ENCODE measurements at places on chromosomes 3 and 15.

DNA sequence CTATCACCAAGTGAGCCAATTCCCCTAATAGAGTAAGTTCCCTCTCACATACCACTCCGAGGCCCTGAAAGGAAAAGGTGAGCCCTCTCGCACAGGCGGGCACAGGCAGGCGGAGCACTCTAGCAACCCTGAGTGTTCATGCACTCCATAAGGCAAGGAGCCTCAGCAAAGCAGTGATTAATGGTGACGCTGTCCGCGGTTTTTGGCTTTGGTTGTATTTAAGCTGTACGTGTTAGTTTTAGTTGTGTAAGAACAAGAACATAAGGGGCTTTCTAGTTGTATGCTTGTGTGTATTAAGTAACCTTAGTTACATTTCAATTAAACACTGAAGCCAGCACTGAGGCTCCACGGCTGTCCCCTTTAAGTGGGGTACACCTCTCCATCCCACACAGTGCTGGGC, 33.1 kb downstream of the KLHL25 start:
- no peak for DNase-seq

DNA sequence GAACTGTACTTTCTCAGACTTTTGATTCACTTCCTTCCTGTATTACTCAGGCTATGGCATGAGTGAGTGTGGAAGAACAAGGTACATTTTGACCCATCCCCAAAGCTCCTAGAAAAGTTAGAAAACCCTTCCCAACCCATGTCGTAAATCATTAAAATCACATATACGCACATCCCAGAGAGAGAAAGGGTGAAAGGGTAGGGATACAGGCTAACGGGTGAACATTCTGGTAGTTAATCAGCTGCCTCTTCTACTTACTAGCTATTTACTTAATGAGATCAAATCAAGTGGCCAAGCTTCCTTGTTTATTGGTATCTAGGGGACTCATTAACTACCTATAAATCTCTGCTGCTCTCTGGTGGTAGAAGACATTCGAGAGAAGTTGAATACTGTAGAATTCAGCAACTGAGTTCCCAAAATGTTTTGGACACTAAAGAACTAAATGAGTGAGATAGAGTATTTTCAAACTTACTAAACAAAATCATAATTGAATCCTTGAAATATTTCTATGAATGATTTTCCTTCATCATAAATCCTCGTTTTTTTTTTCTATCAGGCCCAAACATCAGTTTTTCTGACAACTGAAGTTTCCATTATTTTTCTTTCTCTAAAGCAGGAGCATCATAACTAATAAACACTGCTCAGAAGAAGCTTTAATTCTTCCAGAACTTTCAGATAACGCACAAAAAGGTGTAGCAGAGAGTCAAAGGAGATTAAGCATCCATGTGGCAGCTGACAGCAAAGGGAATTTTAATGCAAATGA, 124.2 kb downstream of the IMPG2 start:
- DNase-seq: no peak

GRCh38 chr3:45534632-45535031, 59.9 kb upstream of the LIMD1 start:
- no peak for DNase-seq

GRCh38 chr15:74397239-74398068, 30.0 kb upstream of the CYP11A1 start:
- DNase-seq: no peak

- no peak for DNase-seq
Observed at GRCh38 chr15:38930851-38931572, 366.4 kb upstream of the RASGRP1 start.

- DNase-seq: no peak
Observed at GRCh38 chr3:73586190-73586589, 38.6 kb downstream of the PDZRN3 start.

DNA sequence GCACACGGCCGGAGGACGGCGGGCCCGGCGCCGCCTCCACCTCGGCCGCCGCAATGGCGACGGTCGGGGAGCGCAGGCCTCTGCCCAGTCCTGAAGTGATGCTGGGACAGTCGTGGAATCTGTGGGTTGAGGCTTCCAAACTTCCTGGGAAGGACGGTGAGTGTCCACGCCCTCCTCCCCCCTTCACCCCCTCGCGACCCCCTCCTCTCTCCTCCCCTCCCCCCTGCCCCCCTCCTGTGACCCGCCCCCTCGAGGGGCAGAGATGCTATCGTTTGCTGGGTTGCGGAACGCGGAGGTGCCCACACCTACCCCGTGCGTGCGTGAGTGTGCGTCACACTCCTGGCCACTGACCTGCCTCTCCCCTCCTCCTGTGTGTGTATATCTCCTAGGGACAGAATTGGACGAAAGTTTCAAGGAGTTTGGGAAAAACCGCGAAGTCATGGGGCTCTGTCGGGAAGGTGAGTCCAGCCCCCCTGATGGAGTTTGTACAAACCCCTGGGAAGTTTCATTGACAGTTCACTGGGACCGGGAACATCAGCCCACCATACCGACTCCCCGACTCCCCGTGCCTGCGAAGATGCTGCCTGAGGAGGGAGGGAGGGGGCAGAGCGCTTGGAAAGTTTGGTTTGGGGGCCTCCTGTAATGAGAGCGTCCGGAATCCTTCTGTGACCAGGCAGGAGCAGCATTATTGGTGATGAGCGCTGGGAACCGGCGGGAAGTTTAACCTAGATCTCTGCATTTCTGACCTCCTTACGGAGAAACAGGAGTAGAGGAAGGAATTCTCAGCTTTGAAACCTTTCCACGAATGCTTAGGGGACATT, 795 bp upstream of the SCAANT1 start:
- DNase-seq: no peak

DNA sequence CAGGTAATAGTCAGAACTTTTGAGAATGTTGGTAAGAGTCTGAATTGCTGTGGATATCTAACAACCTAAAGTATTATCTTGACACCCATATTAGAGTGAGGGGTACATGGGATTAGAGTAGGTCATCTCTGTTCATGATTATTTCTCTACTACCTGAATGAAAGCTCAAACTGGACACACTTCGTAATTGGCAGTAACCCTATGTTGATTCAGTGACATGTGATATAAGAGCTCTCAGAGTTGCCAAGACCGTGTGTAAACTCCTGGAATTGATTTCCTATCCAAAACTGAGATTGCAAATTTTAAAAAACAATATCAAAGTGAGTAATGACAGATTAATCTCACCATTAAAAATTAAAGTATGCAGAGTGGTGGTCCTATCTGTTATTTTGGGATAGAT, 214.8 kb upstream of the ARHGEF26 start:
- no peak for DNase-seq

- DNase-seq: no peak
Observed at GRCh38 chr3:120831066-120831465, 76.9 kb upstream of the STXBP5L start.

DNA sequence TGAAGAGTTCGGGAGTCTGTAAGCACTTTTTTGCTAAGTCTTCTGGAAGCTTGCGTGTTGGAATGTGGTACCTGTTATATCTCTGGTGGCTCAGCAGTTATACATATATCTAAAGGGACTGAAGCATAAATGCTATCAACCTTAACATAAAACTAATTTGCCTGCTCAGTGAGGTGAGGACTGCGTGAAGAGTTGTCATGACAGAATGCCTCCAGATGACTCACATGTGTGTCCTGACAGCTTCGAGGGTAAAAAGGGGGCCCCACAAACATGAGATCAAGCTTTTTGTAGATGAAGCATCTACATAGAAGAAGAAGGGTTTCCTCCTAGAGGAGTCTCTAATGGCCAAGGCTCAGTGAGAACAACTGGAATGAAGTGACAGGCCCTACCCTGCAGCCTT, 88.8 kb upstream of the C3orf80 start:
- no peak for DNase-seq

DNA sequence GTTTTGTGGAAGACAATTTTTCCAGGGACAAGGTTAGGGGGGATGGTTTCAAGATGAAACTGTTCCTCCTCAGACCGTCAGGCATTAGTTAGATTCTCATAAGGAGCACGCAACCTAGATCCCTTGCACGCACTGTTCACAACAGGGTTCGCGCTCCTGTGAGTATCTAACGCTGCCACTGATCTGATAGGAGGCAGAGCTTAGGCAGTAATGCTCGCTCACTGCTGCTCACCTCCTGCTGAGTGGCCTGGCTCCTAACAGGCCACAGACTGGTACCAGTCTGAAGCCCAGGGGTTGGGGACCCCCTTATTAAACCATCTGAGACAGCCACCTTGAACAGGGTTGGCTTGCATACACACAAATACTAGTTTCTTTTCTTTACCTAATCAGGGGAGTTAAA, 13.5 kb upstream of the IMPG2 start:
- DNase-seq: no peak

DNA sequence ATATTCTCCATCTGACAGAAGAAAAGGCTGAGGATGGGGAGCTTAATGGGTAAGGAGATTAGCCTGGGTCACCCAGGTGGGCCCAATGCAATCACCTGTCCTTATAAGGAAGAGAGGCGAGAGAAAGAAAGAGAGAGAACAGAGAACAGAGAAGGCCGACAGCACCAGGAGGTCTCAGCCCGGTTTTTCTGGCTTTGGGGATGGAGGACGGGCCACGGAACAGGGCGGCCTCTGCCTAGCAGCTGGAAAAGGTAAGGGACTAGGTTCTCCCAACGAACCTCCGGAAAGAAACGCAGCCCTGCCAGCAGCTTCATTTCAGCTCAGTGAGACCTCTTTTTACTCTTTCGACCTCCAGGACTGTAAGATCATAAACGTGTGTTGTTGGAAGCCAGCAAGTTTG, 196.0 kb upstream of the LYSMD4 start:
- no peak for DNase-seq

DNA sequence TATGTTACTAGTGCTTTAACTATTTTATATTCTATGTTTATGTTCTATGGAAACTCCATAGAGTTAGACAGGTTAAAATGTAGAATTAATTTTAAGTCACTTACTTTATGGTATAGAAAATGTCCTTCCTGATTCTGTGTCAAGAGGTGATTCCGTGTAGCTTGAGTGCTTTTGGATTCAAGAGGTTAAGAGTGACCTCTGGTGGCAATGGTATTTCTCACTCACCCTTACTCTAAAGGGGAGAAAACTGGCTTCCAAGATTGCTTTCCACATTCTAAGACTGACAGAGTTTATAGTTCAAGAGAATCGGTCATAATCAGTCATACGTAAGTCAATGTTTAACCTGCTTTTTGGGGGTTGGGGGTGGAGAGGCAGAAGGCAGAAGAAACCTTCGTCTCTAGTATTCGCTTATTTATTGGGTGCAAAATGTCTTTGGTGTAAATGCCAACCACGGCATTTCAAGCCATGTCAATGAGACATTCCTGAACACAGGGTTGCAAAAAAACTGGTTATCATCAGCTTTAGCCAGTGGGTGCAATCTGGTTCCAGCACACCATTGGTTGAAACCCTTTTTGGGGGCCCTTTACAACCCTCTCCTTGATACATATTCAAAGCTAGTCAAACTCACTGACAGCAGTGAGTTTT, 92.0 kb upstream of the VGLL3 start:
- DNase-seq: no peak

GRCh38 chr15:65376767-65377104, 1.1 kb downstream of the IGDCC3 start:
- no peak for DNase-seq

DNA sequence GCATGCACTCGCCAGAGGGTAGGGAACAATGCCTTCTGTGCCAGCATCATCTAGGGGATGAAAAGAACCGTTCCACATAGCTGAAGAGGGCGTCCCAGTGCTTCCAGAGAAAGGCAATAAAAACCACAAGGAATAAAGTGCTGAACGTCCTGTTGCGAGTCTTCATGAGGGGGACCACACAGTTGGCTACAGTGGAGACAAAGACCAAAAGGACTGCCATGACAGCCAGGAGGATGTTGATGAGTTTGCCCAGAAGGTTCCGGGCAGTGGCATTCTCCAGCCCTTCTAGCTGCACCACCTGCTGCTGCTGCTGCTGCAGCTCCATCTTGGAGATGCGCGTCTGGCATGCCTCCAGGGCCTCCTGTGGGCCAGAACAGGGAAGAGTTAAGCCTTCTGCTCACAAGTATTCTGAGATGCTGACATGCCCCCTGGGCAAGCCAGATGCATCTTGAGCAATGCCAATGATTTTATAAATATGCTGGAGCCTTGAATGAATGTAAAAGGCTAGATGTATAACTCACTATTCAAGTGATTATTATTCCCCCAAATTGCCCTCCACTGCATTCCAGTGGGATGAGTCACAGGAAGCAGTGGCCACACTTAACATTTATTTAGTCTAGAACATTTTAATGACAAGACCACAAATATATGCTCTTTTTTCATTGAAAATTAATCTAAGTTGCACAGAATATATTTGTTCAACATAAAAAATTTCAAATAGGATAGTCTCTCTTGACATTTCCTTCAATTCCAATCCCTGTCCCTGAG, 45.1 kb upstream of the PLXND1 start:
- DNase-seq: no peak

GRCh38 chr3:59499000-59499399, 449.2 kb upstream of the CFAP20DC start:
- no peak for DNase-seq

GRCh38 chr3:5186089-5186857, 1.2 kb upstream of the EDEM1 start:
- DNase-seq: no peak

GRCh38 chr3:155704061-155704460, 40.8 kb downstream of the PLCH1 start:
- no peak for DNase-seq

- no peak for DNase-seq
Observed at GRCh38 chr15:76114561-76114960, 54.8 kb downstream of the TMEM266 start.

DNA sequence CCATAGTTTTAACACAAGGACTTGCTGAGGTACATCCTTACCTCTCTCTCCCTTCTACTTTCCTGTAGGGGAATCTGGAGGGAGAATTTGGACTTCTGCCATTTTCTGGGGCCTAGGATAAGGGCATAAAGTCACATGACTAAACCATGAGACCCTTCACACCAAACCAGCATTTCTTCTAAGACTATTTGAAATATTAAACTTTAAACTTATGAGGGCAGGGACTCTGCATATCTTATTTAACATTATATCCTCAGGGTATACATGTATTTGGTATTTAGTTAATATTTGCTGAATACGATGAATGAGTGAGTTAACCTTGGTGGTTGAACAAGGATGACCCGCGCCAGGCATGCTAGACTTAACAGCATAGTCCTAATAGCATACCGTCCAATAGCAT, 63.4 kb downstream of the USP13 start:
- DNase-seq: no peak

DNA sequence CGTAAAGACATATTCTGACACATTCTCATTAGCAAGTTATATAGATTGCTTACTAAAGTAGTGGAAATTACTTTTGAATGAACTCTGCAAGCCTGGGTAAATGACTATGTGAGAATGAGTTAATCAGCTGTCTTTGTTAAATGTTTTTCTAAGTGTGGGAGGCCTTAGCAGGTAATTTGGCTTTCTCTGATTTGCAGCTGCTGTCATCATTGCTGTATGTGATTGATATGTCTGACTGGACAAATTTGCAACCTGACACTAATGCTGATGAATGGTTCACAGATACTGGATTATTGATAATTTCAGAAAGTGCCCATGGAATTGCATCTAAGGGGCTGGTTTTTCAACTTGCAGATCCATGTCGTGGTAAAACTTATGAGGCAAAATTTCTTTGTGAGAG, 372.2 kb upstream of the SGO1 start:
- no peak for DNase-seq

DNA sequence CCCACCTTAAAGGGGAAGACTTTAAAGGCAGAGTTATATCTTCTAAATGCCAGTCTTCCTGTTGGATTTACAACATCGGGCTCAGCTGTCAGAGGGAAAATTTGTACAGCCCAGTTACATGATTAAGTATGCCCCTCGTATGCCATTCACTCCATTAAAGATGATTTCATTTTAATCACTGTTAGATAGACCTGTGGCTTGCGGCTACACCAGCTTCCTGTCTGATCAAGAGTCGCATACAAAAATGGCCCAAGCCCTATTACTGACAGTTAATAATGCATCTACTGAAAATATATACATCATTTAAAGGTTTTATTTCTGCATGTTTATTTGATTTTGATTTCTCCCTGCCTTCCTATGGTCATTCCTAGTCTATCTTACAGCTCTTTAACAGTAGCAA, 7.1 kb downstream of the EIF4E3 start:
- no peak for DNase-seq

Data from activated T-cell treated with anti-CD3 and anti-CD28 coated beads, Interleukin-2, amount 50 U/mL, for 1 hour (primary cell).